Panc1 (cell line): ENCODE measurements at places on chromosomes 2 and 18. TPM values are rescaled to one million over a fixed set of nuclear protein-coding genes. Genes with fewer than 3 reads are reported as not detected.

The BOLL gene
- total RNA-seq: not detected

The ELOA2 gene
- not detected for total RNA-seq

DNA sequence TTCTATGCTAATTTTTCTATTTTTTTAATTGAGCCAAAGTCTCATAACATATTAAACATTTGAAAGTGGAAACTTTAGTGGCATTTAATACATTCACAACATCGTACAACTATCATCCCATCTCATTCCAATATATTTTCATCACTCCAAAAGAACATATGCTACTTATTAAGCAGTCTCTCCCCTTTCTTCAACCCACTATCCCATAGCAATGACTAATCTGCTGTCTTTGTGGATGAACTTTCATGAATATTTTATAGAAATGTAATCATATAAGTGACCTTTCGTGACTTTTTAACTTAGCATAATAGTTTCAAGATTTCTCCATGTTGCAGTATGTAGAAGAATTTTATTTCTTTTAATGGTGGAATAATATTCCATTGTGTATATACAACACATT is 90.3 kb downstream of the CCDC178 start:
- H3K4me1 ChIP-seq: no peaks in the 10 kb centered on the region
- no peak overlapping the region for H3K4me3 ChIP-seq
- no peak overlapping the region for H3K27ac ChIP-seq
- no peak for DNase-seq
- H3K36me3 ChIP-seq: no peaks in the 10 kb centered on the region

GRCh38 chr2:208036357-208036756 is 11.0 kb upstream of the PLEKHM3 start:
- no peak for DNase-seq
- H3K27ac ChIP-seq: no peak overlapping the region
- no peaks in the 10 kb centered on the region; the same call in 1 of the 2 replicates for H3K4me1 ChIP-seq
- no peaks in the 10 kb centered on the region for H3K27me3 ChIP-seq
- no peaks in the 10 kb centered on the region for H3K36me3 ChIP-seq

DNA sequence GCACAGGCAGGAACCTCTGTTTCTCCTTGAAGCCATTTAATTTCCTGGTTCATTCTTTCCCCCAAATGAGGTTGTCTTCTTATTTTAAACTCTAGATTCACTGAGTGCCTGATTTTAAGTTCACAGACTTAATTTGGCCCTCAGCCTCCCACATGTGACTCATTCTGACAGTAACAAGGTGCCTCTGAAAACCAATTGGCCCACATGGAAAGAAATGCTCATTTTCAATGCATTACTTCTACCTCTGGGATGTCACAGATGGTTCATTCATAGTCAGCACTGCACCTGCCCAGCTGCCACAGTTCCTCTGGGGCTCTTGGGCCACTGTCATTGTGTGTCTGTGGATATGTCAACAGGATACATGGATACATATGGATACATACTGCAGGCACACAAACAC is 140.4 kb upstream of the CAPN13 start:
- DNase-seq: no peak
- H3K4me1 ChIP-seq: no peaks in the 10 kb centered on the region
- H3K27ac ChIP-seq: no peak overlapping the region
- no peaks in the 10 kb centered on the region for H3K36me3 ChIP-seq
- no peaks in the 10 kb centered on the region; the same call in 1 of the 2 replicates for H3K27me3 ChIP-seq

The HK2 gene
- total RNA-seq: 1.7 TPM

The SLC23A3 gene
- 3.3 TPM for total RNA-seq

DNA sequence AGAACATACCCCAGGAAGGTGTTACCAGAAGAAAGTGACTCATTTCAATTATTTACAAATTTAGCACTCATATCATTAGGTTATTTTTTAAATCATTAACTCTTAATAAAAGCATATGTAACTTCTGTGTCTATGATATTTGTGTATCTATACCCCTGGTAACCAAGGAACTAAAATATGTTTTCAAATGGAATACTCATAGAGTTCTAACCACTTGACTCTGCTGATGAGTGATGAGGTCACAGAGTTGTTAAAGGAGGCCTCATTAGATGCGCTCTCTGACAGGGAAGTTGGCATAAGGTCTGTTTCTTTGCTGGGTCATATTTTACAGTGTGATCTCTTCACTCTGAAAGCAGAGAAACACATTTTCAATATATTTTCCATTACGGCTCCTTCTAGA is 73.4 kb downstream of the CCDC150 start:
- peaks cover 2% of the 10 kb centered on the region; the same call in 1 of the 2 replicates for H3K36me3 ChIP-seq
- no peak for DNase-seq
- H3K27ac ChIP-seq: no peak overlapping the region
- no peaks in the 10 kb centered on the region for H3K27me3 ChIP-seq
- H3K4me3 ChIP-seq: no peak overlapping the region

DNA sequence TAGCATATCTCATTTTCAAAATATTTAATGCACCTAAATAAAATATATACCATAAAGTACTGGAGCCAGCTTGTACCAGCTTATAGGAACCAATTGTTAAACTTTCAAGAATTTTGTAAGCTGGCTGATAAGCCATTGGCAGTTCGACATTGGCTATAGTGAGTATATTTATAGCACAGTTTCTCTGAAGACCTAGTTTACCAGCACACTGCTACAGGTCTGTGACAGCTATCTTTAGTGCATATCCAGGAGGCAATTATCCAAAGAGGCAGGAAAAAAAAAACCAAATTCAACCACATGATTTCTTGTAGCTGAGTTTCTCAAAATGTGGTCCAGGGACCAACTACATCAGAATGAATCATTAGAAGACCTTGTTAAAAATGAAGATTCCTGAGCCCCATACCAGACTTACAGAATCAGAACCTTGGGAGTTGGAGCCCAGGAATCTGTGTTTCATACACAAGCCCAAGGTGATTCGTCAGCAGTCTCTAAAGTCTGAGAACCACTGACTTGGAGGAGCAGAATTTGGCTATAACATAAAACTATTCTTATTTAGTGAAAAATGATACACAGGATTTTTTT is 279.0 kb upstream of the NRP2 start:
- no peak overlapping the region for H3K27ac ChIP-seq
- H3K4me3 ChIP-seq: no peak overlapping the region
- H3K27me3 ChIP-seq: no peaks in the 10 kb centered on the region
- DNase-seq: no peak

The POTEJ gene
- not detected for total RNA-seq

The COLEC11 gene
- 0.31 TPM for total RNA-seq

DNA sequence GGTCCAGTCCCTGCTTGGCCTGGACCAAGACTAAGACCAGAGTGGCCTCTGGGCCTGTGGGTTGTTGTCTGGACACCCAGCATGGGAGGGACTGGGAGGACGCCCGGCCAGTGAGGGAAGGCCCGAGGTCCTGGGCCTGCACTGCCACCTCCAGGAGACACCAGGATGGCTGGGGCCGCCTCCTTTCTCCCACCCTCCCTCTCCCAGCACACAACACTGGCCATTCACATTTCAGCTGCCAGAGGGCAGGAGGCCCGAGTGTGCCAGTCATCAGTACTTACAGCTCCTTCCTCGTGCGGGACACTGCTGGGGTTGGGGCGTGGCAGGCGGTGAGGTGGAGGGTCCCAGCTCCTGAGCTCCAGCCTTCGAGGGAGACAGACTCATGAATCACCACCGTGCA is 133.5 kb downstream of the ASB1 start:
- no peak for DNase-seq
- H3K27me3 ChIP-seq: no peaks in the 10 kb centered on the region
- H3K36me3 ChIP-seq: no peaks in the 10 kb centered on the region

The PDCD1 gene
- 0.15 TPM for total RNA-seq

The L3MBTL4 gene
- total RNA-seq: 0.87 TPM

DNA sequence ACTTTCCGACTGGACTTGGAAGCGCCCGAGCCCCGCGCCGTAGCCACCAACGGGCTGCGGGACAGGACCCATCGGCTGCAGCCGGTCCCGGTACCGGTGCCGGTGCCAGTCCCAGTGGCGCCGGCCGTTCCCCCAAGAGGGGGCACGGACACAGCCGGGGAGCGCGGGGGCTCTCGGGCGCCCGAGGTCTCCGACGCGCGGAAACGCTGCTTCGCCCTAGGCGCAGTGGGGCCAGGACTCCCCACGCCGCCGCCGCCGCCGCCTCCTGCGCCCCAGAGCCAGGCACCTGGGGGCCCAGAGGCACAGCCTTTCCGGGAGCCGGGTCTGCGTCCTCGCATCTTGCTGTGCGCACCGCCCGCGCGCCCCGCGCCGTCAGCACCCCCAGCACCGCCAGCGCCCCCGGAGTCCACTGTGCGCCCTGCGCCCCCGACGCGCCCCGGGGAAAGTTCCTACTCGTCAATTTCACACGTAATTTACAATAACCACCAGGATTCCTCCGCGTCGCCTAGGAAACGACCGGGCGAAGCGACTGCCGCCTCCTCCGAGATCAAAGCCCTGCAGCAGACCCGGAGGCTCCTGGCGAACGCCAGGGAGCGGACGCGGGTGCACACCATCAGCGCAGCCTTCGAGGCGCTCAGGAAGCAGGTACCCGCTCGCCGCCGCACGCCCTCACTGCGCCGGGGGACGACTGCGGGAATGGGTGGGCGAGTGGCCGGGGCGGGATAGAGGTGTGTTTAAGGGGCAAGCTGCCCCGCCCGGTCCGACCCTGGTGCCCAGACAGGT is 713 bp downstream of the ATOH8 start:
- no peak for DNase-seq
- peaks cover 30% of the 10 kb centered on the region for H3K4me1 ChIP-seq
- peak overlapping the region; percentile 44; the same call in 1 of the 2 replicates for H3K27ac ChIP-seq
- no peaks in the 10 kb centered on the region for H3K36me3 ChIP-seq
- H3K27me3 ChIP-seq: no peaks in the 10 kb centered on the region
- H3K4me3 ChIP-seq: peak overlapping the region; percentile 58

DNA sequence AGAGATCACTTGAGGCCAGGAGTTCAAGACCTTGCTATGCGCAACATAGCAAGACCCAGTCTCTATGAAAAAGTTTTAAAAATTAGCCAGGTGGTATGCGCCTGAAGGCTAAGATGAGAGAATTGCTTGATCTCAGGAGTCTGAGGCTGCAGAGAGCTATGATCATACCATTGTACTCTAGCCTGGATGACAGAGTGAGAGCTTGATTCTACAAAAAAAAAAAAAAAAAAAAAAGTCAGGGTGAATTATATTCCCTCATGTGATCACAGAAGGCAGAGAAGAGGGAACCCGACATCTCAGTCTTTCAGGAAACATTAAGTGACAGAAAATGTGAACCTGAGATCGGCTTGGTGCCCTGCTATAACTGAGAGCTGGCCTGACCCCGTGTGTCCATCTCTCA is 171.2 kb upstream of the MSH6 start:
- DNase-seq: no peak
- no peaks in the 10 kb centered on the region for H3K4me1 ChIP-seq
- H3K4me3 ChIP-seq: no peak overlapping the region
- no peaks in the 10 kb centered on the region for H3K36me3 ChIP-seq

GRCh38 chr2:224141304-224141703 is 102.2 kb upstream of the SERPINE2 start:
- H3K4me1 ChIP-seq: no peaks in the 10 kb centered on the region
- no peaks in the 10 kb centered on the region; the same call in 1 of the 2 replicates for H3K27me3 ChIP-seq
- no peak overlapping the region for H3K27ac ChIP-seq
- no peak for DNase-seq
- H3K36me3 ChIP-seq: no peaks in the 10 kb centered on the region
- H3K4me3 ChIP-seq: no peak overlapping the region

DNA sequence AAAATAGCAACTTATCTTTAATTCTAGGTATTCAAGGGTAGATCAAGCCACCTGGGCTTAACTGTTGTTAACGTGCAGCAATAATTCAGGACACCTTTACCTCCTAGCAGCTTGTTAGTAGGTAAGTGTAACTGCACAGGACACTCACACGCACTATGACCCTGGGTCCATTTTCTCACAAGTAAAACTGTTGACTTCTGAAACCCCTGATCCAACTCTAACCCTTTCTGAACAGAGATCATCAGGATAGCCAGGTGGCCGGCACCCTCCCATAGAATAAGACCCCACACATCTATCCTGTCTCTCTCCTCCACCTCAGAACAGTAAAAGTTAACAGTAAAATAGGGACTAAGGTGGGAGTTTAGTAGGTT is 610 bp downstream of the SPC25 start:
- H3K4me3 ChIP-seq: peak overlapping the region; percentile 84
- H3K27ac ChIP-seq: peak overlapping the region; percentile 87
- no peak for DNase-seq
- H3K36me3 ChIP-seq: peaks cover 3% of the 10 kb centered on the region; the same call in 1 of the 2 replicates
- peaks cover 9% of the 10 kb centered on the region for H3K27me3 ChIP-seq

GRCh38 chr2:16183345-16183744 is 243.0 kb downstream of the MYCN start:
- H3K36me3 ChIP-seq: no peaks in the 10 kb centered on the region
- no peaks in the 10 kb centered on the region for H3K4me1 ChIP-seq
- H3K27me3 ChIP-seq: peaks cover 3% of the 10 kb centered on the region; the same call in 1 of the 2 replicates
- H3K4me3 ChIP-seq: no peak overlapping the region
- no peak overlapping the region for H3K27ac ChIP-seq
